Pons (tissue), 1 donor: ENCODE measurements at places on chromosomes 3 and 15.

- DNase-seq, result peak; percentile 82
Observed at GRCh38 chr3:113626503-113627371, 69.7 kb downstream of the USF3 start.

DNA sequence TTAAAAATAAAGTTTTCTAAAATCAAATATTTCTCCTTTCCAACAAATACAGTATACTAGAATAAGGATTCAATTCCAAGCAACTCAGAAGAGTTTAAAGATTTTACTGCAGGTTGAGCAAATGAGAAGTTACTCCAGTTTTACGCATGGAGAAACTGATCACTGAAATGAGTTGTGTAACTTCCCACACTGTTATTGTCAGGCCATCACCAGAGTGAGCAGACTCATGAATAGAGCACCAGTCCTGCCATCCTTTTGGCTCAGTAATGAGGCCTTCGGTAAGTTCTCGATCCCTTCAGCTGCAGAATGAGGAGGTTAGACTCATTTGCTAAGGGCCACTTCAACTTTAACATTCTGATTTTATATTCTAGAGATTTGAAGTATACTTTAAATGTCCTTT is 48.1 kb downstream of the OSBPL10 start:
- DNase-seq, result no peak

DNA sequence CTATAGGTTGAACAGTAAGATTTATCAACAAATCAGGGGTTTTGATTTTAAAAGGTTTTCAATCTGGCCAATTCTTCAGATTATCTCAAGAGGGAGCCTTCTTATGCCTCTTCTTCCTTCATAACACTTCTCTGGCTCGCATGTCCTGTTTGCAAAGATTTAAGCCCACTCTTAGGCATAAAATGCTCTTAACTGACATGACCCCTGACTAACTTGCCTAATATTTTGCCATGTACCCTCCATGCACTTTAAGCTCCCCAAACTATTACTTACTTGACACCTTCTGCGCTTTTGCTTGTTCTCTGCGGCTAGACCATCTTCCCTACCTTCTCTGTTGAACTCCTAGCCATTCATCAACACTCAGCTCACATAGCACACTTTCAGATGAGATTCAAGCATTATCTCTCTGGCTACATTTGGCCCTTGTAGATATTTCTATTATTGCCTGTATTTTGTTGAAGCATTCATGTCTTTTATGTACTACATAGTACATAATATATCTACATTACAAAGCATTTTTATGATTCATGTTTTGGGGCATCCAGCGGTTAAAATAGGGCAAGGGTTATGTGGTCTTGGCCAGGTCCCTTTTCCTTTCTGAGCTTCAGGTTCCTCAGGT is 1.0 kb upstream of the ARIH1 start:
- DNase-seq, result no peak

DNA sequence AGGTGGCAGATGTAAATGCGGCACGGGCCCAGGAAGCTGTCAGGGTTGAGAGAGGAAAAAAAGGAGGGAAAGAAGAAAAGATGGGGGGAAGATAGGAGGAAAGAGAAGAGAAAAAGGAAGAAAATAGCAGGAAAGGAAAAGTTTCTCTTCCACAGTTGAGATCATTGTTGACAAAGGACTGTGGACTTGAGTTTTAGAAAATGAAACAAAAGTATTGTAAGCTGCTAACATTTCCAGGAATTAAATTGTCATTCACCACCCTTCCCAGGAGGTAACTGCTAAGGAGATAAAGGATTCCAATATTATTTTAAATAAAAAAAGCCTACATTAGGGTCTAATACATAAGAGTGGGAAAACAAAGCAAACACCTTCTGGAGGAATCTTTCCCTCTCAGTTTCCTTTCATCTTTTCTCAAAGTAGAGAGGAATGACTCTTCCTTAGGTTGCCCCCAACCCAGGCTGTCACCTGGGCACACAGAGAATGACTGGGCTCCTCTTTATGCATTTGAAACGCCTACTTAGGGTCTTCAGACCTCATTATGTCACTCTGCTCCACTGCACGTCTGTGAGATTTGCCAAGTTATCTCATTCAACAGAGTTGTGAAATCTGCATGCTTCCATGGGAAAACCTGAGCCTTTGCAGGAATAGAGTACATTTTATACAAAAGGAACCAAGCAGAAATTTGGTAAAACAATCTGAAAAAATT is 194.0 kb downstream of the TNIK start:
- no peak for DNase-seq

- no peak for DNase-seq
Observed at GRCh38 chr15:52738311-52738710, 51.8 kb downstream of the ONECUT1 start.

DNA sequence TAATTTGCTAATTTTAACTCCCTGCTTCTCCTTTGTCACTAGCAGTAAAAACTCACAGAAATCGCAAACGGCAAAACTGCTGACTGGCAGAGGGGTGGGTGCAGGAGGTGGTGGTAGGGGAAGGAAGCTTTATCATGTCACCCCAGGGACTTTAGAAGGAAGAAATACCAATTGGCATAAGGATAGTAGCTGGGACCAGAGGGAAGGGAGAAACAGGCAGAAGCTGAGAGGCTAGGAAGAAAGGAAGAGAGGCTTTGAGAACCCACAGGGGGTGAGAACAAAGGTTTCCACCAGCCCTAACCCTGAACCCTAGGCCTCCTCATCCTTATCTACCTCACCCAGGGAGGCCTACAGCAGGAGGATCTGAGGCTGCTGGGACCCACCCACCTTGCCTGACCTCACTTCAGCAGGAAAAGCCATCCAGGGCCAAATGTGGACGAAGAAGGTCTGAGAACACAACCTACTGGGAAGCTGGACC is 10.7 kb downstream of the ITGB5 start:
- peak; percentile 75 for DNase-seq

DNA sequence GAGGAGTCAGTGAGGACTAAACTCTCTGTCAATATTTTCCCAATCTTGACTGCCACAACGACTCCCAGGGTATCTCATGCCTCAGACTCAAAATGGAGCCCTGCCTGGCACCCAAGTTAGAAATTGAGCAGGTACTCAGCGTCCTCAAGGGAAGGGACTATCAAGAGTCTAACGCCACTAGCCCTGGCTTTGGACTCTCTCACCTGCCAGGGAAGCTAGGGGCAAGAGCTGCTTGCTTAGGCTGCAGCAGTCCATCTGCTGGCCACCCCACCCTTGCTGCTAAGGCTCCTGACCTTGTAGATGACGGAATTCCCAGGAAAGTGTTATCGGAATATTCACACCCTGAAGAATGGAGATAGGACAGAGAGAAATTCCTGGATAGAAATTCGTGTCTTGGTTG is 33.0 kb downstream of the ZIC4 start:
- DNase-seq, result no peak
